ENCODE measurements at places on chromosomes 4 and X. TPM values are rescaled to one million over a fixed set of nuclear protein-coding genes. Genes with fewer than 3 reads are reported as not detected.
A peak's percentile ranks its signal among the peaks of the same experiment; 100 is the strongest.

DNA sequence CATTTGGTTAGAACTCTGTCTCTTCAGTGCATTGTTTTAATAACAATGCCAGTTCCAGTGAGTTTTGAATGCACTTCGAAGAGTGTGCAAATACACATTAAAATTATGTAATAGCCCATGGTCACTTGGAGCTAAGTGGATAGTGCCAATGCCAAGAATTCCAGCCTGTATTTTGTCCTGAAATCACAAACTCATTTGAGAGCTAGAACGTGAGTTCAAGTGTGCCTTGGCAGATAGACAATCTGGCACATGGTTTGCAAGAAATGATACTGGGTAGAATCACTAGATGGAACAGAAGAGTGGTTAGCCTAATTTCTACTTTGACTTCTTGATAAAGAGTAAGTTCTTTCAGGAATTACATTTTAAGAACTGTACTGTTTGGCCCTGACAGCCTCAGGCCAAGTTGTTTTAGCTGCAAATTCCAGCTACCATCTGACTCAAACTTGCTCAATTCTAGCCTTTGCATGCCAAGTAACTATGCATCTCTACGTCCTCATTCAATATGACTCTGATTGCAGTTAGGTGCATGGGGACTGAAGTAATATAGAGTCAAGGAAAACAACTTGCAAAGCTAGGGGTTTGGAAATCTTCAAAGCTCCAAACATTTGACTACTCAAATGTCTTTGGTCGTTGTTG, 131.9 kb upstream of the SMIM31 start:
- H3K4me3 ChIP-seq = no peak overlapping the region
- H3K27ac ChIP-seq = no peak overlapping the region
- H3K27me3 ChIP-seq = no peaks in the 10 kb centered on the region
- no peak for DNase-seq
- H3K36me3 ChIP-seq = no peaks in the 10 kb centered on the region

- no peaks in the 10 kb centered on the region for H3K27me3 ChIP-seq
- DNase-seq = peak; percentile 20
- no peak overlapping the region for H3K4me3 ChIP-seq
- H3K4me1 ChIP-seq = peaks cover 34% of the 10 kb centered on the region
- no peaks in the 10 kb centered on the region for H3K36me3 ChIP-seq
- H3K27ac ChIP-seq = no peak overlapping the region
These were observed 3.2 kb upstream of the ASMTL start for GRCh38 chrX:1455948-1456280.

DNA sequence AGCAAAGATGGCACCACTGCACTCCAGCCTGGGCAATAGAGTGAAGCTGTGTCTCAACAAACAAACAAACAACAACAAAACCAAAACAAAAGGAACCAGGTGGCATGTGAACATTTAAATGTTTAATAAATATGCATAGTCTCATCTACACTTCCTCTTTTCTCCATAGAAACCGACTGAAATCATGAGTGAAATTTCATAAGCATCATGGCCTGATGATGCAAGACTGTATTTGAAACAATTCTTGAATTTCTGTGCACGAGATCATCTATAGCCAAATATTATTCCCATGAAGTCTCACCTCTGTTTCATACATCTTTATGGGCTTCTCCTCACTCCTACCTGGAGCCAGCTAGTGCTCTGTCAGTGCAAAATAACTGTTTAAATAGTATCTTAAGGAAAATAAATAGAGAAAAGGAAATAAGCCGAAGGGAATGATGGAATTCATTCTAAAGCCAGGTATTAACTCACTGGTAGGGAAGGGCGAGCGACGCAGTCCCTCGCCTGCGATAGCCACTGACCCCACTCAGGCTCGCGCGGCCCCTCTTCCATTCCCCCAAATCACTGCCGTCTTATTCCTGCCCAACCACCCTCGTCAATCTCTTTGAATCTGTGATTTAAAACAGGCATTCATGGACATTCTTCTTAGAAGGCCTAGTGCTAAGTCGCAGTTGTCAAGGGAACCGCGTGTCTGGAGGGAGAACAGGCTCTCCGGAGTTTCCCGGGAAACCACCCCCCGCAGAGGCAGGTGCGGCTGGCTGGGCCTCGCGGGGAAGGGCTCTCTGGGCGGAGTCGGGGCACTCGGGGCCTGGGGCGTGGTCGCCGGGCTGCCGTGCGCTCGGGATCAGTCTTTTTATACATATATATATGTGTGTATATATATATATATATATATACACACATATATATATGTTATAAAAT, 52.4 kb upstream of the TRIM2 start:
- peaks cover 30% of the 10 kb centered on the region for H3K4me1 ChIP-seq
- H3K4me3 ChIP-seq = no peak overlapping the region
- no peaks in the 10 kb centered on the region for H3K27me3 ChIP-seq
- H3K36me3 ChIP-seq = no peaks in the 10 kb centered on the region
- H3K27ac ChIP-seq = no peak overlapping the region
- DNase-seq = peak; percentile 21

DNA sequence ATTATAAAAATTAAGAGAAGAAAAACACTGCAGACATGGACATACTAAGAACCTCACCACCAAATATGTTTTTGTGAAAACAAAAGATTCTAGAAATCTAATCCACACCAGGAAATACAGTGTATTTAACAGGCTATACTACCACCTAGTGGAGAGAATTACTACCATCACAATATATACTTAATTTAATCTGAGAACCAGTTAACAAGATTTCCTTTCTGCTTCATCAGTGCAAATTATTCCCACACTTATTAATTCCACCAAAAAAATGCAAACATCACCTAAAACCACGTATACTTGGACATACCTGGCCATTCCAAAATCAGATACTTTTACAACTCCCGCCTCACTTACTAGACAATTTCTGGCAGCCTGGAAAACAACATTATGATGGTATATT, 7.0 kb upstream of the TXK start:
- no peak overlapping the region for H3K27ac ChIP-seq
- H3K36me3 ChIP-seq = no peaks in the 10 kb centered on the region
- no peak overlapping the region for H3K4me3 ChIP-seq
- H3K4me1 ChIP-seq = peaks cover 46% of the 10 kb centered on the region

DNA sequence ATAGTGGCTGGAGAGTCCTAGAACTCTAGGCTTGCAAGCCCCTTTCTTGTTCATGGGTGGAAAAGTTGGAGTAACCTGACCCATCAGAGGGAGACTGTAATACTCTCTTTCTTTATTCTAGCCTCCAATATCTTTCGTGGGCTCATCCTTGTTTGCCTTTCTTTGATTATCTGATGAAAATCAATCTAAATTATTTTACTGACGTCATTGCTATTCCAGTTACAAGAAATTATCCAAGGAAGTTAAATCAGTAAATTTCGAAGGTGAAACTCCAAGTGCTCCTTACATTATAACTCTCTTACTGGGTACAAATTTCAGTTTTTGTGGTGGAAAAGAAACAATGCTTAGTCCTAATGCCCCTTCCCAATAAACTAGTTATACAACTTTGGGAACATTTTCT, 412.9 kb downstream of the IDS start:
- no peak for DNase-seq
- H3K36me3 ChIP-seq = no peaks in the 10 kb centered on the region
- H3K27me3 ChIP-seq = no peaks in the 10 kb centered on the region
- H3K4me3 ChIP-seq = no peak overlapping the region
- H3K27ac ChIP-seq = no peak overlapping the region

DNA sequence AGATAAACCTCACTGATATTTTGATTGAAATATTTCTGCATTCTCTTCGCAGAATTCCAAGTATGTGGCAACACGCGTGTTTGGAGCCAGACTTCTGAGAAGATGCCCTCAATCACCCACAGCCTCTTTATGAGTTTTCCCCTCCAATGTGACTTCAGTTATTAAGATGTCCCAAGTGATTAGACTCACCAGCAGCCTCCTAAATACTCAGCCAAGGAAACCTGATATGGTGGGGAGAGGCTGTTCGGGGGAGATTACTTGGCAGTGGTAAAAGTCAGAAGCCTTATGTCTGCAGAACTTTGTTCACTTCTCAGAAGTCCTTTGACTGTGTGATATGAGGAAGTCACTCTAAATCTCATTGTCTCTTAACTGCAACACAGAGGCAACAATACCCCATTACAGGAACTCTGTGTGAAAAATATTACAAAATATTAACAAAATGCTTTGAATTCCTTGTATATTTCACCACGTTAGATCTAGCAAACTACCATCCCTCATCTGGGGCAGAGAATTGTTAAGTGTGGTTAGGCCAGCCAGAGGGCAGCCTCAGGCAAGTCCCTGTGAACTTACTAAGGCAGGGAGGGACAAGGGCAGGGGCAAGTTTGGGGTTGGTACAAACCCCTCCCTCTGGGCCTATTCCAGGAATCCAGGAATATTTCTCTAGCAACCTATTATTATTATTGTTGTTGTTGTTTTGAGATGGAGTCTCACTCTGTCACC, 151.4 kb upstream of the USP9X start:
- peak overlapping the region; percentile 38 for H3K27ac ChIP-seq
- H3K4me1 ChIP-seq = peaks cover 16% of the 10 kb centered on the region

DNA sequence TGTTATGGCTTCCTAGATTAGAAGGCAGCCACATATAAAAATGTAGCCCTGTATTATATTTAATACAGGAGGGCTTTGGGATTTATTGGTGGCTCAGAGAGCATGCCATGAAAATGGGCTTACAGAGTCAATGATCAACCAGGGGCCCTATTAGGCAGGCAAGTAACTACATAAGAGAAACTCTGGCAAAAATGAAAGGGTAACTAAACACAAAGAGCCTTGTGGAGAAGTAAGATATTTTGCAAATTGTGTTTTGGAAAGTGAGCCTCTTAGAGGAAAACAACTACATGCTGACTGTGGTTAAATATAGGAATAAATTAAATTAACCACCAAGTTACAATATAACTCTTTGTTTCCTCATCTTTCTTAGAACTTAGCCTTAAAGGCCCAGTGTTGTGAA, 5.5 kb downstream of the SAT1 start:
- no peak overlapping the region for H3K4me3 ChIP-seq
- no peak overlapping the region for H3K27ac ChIP-seq
- no peak for DNase-seq
- H3K4me1 ChIP-seq = peaks cover 17% of the 10 kb centered on the region

Gene C4orf36
- 0.70 TPM for total RNA-seq

GRCh38 chrX:22666441-22666840, 333.3 kb upstream of the DDX53 start:
- H3K27me3 ChIP-seq = no peaks in the 10 kb centered on the region
- no peaks in the 10 kb centered on the region for H3K36me3 ChIP-seq
- H3K4me3 ChIP-seq = no peak overlapping the region
- no peak overlapping the region for H3K27ac ChIP-seq

GRCh38 chrX:114619874-114620273, 36.0 kb downstream of the HTR2C start:
- H3K36me3 ChIP-seq = no peaks in the 10 kb centered on the region
- H3K4me1 ChIP-seq = no peaks in the 10 kb centered on the region
- H3K4me3 ChIP-seq = no peak overlapping the region
- H3K27ac ChIP-seq = no peak overlapping the region
- H3K27me3 ChIP-seq = no peaks in the 10 kb centered on the region

DNA sequence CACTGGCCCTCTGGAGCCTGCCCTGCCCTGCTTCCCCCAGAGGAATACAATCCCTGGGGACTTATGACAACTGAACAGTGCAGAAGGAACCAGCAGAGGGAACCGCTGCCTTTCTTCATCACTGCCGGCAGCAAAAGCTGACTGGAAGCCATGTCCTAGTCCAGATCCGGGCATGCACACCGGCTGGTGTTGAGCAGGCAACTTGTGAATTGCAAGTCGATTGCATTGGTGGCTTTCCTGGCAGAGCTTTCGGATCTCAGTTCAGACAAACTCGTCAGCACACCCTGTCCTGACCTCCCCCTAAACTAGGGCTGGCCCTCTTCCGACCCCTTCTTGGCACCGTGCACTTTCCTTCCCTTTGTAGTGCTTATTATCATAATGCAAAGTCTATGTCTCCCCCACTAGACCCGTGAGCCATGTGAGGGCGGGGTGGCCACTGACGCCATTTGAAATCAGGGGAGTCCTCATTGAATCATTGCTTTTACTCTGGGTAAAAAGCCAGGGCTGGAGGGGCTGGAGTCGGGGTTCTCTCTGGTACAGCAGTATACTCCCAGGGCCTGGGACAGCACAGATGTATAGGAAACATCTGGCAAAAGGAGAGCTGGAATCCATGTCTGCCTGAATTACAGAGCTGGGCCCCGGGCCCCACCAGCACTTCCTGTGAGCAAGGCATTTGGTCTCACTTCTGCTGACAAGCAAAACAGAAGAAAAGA, 1.8 kb downstream of the ARHGAP4 start:
- no peaks in the 10 kb centered on the region for H3K27me3 ChIP-seq
- H3K27ac ChIP-seq = peak overlapping the region; percentile 98
- peak overlapping the region; percentile 91 for H3K4me3 ChIP-seq
- peaks cover 38% of the 10 kb centered on the region for H3K4me1 ChIP-seq

DNA sequence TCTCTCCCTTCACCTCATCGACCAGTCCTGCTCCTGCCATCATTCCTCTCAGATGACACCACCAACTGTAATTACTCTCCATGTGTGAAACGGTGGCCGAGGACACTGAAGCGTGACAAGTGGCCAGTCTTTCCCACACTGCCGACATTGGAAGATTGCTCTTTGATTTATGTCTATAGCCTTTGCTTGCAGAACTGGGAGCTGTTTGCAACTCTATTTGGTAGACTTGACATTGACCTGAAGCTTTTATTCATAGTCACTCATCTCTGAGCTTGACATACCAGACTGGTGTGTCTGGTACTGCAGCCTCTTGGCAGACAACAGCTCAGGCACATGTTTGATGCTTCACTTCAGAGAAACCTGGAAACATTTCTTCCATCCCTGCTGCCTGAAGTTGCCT, 121.8 kb upstream of the GALNT7 start:
- no peak overlapping the region for H3K4me3 ChIP-seq
- no peaks in the 10 kb centered on the region for H3K27me3 ChIP-seq
- DNase-seq = no peak
- no peaks in the 10 kb centered on the region for H3K4me1 ChIP-seq
- H3K36me3 ChIP-seq = no peaks in the 10 kb centered on the region

Gene LNX1
- total RNA-seq = not detected

Gene HSD17B13
- 0.35 TPM for total RNA-seq

DNA sequence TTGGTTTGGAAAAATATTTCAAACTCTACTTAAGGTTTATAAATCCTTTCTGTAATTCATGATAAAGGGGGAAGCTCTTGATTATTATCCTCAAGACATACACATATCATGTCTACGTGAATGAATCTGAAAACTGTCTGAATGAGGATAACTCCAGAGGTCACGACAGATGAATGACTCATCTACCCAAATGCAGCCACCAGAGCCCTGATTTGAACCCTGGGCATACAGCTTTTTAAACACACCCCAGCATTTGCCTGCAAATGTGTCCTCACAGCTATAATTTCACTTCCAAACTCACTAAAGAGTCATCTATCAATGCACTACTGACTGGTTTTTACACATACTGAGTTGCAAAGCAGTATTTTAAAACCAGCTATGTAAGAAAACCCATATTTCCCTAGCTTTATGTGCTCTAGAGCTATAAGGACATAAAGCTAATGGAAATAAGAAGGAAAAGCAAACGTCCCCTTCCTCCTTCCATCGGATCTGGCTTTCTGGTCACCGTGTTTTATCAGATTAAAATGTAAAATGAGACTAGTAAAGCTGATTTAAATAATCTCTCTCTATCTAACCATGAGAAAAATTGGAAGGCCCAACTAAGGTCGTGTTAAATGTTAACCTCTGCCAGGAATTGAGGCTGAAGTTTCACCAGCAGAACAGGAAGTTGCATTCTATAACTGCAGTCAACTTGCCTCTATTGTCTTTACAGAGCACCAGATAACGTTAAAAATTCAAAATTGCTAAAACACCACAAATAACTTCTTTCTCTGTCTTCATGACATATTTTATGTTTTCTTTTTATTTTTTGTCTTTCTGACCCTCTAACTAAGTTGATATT, 63.1 kb upstream of the SPP1 start:
- H3K4me3 ChIP-seq = no peak overlapping the region
- no peaks in the 10 kb centered on the region for H3K36me3 ChIP-seq
- H3K4me1 ChIP-seq = no peaks in the 10 kb centered on the region
- no peak for DNase-seq
- H3K27ac ChIP-seq = no peak overlapping the region
